ENCODE measurements at places on chromosomes 13 and 19.

- DNase-seq: peak; percentile 63
These were observed at the start of gene B3GNT8 for GRCh38 chr19:41426952-41427646. TSS of gene B3GNT8 (minus strand) at chr19:41427374. CDS start at chr19:41426778, 596 bp downstream.

DNA sequence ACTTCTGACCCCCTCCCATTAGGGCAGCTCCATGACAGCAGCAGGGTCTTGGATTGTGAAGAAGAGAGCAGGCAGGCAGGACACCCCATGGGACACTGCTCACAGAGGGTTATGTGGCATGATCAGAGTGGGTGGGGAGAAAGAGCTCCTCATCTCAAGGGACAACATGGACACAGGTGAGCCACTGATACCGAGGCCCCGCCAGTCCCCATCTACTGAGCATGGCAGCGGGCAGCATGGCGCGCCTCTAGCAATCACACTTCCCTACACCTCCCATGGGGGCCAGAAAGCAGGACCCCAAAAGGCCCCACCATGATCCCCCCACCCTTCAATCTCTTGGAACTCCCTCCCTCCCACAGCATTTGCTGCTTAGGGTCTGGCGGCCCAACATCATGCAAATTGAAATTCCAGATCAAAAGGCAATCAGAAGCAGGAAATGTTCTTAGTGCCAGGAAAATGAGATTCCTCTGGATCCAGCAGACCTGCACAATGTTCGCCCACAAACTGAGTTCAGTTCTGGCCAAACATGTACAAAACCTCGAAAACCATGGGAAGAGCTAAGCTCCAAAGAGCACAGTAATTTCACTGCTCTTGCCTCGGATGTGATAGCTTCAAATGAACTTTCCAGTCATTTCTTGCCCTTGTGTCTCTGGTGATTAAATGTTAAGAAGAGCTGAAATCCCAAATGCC lies 14.8 kb downstream of the DOCK9 start:
- no peak for DNase-seq

DNA sequence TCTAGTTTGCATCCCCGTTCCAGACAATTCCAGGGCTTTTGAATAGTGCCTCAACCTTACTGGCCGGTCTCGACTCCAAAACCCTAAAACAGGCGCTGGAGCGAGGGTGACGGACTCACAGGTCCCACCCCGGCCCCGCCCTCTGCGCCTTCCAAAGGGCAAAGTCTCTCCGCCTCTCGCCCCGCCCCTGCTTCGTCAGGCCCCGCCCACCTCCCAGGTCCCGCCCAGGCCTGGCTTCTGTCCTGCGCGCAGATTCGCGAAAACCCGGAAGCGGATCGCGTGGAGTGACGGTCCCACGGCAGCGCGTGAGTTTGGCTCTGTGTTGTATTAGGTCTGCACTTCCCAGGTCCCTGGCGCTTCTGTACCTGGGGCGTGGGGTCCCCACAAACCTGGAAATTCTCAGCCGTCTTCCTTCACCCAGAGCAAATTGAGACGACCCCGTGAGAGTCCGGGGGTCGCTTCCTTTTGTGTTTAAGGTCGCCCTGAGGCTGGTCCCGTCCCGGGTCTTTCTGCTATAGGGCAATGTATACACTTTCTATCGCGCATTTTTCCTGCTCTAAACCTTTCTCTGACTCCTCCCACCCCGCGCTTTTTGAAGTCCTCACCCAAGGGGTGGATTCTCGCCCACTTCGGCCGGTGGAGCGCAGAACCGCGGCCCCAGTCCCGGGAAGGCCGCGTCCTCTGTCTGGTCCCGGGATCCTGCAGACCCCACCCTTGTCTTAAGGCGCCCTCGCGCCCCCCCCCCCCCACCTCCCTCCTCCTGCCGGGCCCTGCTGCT lies at the start of gene ZNF813:
ZNF813 (plus strand) TSS at position 249 of the 778 bp plus-strand sequence. CDS start 16,090 bp downstream, outside the sequence.
- DNase-seq: peak; percentile 98

DNA sequence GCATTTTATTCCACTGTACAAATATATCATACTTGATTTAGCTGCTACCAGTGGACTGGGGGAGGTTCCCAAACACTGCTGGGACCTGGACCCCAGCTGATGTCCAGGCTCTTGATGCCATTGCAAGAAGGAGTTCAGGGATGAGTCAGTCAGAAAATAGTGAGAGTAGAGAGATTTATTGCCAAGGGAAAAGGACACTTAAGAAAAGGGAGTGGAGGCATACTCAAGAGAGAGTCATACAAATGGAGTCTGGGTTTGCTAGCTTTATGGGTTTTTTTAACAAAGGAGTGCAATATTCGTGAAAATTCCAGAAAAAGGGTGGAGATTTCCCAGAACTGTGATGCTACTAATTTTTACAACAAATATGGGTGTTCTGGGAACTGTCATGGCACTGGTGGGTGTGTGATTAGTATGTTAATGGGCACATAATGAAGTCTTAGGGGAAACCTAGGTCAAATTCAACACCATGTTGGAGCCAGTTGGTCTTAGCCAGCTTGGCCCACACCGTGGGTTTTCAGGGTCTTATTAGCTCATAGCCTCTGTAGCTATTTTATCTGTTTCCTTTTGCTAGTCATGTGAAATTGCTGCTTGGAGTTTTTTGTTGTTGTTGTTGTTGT lies 36.2 kb downstream of the GPC6 start:
- DNase-seq: no peak

All from activated naive CD4-positive, alpha-beta T cell treated with anti-CD3 and anti-CD28 coated beads for 36 hours (primary cell).